ENCODE measurements at places on chromosomes 11 and 22.

GRCh38 chr11:65863889-65864705 lies 3.9 kb downstream of the MUS81 start:
- no peak for DNase-seq

DNA sequence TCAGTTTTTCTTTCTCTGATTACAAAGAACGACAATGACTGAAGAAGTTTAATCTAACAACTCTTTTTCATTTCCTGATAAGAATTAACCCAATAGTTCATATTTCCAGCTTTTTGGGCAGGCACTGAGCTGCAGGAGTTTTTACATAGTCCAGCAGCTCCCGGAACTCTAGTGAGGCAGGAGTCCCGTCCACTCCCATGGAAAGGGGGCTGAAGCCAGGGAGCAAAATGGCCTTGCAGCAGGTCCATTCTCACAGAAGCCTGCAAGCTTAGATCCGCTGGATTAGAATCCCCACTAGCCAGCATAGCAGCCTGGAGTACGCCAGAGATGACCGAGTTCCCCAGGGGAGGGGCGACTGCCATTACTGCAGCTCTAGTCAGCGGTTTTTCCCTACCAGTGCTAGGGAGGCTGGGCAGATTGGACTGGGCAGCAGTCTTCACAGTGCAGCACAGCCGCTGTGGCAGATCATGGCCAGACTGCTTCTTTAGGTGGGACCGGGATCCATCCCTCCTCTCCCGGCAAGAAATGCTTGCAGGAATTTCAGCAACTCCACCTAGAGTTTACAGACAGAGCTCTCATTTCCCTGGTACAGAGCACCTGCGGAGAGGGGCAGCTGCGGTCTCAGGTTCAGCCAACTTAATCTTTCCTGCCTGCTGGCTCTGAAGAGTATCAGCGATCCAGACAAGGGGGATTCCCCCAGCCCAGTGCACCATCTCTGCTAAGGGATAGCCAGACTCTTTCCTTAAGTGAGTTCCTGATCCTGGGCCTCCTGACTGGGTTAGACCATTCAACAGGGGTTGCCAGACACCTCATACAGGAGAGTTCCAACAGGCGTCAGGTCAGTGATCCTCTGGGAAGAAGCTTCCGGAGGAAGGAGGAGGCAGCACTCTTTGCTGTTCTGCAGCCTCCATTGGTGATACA lies 742 bp upstream of the CASP4 start:
- DNase-seq, result no peak

GRCh38 chr11:114232400-114233059 lies 63.7 kb upstream of the NNMT start:
- no peak for DNase-seq

DNA sequence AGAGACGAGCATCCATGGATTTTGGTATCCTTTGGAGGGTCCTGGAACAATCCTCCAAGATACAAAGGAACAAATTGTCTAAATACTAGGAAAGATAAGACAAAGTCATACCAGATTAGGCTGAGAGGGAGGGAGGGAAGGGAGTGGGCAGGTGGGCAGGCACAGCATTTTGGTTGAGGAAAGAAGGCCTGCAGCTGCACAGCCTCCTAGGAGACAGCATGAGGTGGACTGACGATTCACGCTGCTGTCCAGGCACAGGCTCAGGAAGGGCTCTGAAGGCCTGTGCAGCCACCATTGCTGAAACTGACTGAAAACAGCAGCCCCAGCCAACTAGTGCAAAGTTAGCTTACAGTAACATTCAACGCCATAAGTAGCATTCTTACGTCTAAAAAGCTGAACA lies 64.7 kb downstream of the PACSIN2 start:
- DNase-seq, result no peak

DNA sequence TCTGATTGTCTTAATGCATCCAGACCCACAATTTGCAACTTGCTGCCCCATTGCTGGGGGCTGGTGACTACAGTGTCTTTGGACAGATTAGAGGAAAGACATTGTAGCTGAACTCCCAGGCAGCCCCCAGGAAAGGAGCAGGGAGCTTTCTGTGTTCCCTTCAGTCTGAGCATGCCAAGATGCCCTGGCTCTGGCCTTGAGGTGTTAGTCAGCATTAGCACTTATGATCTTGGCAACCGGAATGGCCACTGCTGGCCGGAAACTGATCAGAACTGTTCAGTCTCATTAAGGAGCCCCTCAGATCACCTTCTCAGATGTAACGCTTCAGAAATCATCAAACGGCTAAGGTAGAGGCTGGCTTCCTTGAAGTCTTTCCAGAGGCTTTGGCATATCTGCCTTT lies 195.2 kb downstream of the NAV2 start:
- no peak for DNase-seq

DNA sequence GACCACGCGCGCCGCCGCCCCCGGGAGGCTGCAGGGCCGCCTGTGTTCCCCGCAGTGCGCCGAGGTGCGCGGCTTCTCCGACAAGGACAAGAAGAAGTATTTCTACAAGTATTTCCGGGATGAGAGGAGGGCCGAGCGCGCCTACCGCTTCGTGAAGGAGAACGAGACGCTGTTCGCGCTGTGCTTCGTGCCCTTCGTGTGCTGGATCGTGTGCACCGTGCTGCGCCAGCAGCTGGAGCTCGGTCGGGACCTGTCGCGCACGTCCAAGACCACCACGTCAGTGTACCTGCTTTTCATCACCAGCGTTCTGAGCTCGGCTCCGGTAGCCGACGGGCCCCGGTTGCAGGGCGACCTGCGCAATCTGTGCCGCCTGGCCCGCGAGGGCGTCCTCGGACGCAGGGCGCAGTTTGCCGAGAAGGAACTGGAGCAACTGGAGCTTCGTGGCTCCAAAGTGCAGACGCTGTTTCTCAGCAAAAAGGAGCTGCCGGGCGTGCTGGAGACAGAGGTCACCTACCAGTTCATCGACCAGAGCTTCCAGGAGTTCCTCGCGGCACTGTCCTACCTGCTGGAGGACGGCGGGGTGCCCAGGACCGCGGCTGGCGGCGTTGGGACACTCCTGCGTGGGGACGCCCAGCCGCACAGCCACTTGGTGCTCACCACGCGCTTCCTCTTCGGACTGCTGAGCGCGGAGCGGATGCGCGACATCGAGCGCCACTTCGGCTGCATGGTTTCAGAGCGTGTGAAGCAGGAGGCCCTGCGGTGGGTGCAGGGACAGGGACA lies 2.7 kb downstream of the NLRP6 start:
- no peak for DNase-seq

DNA sequence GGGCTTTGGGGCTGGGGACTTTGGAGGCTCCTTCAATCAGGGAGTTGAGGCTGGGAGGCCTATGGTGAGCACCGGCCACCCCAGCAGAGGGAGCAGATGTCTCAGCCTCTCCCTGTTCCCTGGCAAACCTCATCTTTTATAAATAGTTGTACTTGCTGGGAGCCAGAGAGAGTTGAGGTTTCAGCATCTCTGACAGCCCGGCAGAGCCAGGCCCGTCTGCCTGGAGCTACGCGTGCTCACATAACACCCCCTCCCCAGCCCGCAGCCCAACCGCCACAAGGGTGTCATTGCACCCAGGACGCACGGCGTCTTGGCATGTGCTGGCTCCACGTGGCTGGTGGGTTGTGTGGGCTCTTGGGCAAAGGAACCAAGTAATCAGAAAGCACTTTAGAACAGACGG lies 127.1 kb downstream of the CHST1 start:
- no peak for DNase-seq

DNA sequence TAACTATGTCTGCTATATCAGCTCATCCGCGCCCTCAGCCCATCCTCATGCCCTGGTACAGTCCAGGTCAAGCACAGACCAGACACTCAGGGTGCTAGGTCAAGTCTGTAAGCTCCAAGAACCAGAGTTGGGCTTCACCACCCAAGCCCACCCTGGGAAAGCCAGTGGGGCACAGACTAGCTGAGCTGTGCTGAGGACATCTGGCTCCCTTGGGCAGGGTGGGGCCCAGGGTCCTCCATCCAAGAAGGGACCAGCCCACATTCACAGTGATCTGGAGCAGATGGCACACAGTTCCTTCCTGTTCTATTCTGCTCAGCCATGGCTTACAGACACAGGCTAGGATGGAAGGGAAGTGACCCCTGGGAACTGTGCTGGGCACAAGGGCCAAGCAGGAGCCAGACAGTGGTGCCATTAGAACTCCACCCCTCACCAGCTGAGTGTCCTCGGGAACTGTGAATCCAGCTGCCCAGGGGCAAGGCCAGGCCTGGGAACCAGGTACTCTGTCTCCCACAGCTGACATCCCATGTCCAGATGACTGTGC lies 9.1 kb downstream of the P2RY6 start:
- no peak for DNase-seq

GRCh38 chr11:12102588-12103410 lies 7.6 kb upstream of the MICAL2 start:
- DNase-seq, result no peak

DNA sequence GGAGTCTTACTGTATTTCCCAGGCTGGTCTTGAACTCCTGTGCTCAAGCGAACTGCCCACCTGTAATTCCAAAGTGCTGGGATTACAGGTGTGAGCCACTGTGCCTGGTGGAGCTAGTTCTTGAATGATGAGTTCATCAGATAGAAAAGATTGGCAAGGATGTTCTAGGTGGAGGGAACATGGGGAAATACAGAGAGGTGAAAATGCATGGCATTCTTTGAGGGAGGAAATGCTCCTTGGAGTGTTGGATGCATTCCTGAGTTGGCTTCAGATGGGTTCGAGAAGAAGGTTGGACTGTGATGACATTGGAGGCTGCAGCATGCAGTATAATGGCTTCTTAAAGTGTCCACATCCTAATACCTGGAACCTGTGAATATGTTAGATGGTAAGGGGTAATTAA lies 4.4 kb downstream of the DDX10 start:
- no peak for DNase-seq

GRCh38 chr11:115498354-115498753 lies 5.9 kb downstream of the CADM1 start:
- no peak for DNase-seq
